ENCODE measurements at places on chromosomes 16 and 17.

- no peak for DNase-seq
Measured at GRCh38 chr17:38654411-38655398, 20.1 kb downstream of the EPOP start.

DNA sequence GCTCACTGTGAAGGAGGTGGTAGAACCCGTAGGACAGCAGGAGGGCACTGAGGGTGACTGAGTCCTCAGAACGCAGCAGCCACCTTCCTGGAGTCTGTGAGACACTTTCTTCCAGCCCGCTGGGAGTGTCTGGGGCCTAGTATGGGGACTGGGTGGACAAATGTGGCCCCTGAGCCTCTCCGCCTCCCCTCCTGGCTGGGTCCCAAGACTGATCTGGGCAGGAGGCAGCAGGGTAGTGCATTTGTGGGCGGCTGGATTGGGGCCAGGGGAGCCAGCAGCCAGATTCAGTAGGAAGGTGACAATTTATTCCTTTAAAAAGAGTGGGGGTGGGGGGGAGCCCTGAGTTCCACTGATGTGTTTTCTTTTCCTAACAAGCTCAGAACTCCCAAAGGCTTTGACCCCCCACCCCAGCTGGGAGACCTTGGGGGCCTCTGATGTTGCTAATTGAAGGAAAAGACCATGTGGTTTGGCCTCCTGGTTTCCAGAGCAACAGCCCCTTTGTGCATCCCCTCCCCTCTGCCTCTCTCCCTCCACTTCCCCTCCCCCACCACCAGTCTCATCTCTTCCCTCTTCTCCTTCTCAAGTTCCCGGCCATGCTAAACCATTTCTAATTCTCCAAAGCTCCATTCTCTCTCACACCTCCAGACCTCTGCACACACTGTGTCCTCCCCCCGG is 4.4 kb downstream of the CLEC19A start:
- DNase-seq, result no peak

DNA sequence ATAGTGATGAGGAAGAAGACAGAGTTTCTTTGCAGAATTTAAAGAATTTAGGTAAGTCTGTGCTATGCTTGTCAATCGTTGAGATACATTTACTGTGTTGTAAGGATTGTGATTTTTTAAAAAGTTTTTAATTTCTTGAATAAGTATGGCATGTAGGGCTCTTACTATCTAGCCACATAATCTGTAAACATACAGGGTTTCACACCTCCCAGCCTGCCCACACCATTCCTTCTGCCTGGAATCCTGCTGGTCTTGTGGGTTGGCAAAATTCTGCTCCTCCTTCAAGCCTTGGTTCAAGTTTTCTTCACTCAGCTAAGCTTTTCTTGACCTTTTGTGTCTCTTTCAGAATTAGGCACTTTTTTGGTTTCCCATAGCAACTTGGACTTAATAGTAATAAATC is 7.5 kb downstream of the ZNHIT3 start:
- DNase-seq, result peak; percentile 13

- DNase-seq, result no peak
Measured at GRCh38 chr16:4795828-4796572, 831 bp downstream of the SMIM22 start.

- DNase-seq, result no peak
Measured at GRCh38 chr16:81517150-81517499, 72.5 kb downstream of the CMIP start.

DNA sequence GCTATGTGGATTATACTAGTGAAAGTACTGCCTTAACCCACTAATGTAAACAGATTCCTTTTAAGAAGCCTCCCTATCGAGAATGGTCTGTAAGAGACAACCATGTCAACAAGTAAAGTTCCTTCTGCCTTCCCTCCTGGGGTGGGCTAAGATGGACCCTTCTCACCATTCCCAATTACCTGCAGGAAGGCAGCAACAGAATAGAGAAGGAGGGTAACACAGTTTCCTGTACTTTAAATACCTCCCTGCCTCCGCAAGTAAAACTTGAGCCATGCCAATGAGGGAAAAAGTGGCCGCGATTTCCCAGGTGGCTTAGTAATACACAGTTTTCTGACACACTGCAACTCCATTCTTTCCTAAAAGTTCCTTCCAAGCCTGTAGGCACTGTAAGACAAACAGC is 45.2 kb downstream of the TOX3 start:
- DNase-seq, result no peak

DNA sequence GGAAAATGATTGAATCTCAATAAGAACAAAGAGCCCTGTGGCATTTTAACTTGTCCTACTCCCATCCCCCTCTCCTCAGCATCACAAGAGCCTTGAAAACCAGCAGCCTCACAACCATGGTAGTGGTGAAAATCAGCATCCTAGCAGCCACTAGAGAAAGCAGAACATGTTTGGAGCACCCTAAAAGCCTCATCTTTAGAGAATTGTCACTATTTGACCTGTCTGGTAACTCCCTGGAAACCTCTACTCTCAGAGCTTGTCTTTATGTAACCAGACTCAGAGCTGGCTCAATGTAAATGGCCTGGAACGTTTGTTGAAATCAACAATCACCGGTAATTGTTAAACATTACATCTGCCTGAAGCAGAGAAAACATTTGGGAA is 70.8 kb downstream of the MMD start:
- no peak for DNase-seq

DNA sequence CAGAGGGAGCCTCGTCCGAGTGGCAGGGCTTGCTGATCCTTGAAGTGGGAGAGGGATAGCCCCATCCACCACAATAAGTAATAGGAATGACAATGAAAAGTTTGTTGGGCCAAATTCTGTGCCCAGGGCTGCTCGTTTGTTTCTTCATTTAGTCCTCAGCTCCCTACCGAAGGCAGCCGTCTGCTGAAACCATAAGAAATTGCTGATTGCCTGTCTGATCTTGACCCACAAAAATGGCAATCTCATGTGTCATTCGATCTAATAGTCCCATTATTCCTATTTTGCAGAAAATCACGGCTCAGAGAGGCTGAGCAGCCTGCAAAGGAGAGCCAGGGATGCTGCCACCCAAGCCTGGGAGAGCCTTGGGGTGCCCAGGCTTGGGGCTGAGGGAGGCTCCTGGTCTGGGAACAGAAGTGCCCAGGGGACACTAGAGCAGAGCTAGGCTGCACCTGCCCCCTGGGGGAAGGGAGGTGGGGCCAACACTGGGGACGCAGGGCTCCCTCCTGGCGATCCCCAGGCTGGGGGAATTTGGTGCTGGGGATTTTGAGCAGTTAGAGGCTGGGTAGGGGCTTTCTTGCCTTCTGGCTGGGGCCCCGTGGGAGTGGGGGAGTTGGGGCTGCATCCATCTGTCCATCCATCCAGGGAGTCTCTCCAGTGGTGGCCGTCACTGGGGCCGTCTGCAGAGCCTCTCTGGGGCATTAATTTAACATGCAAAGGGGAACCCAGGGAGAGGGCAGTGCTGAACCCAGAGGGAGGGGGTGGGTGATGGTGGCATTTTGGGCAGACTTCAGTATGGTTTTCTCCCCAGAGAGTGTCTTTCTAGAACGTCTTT is 53.5 kb downstream of the SOCS1 start:
- DNase-seq, result peak; percentile 25

GRCh38 chr16:51924744-51925143 is 622.2 kb downstream of the TOX3 start:
- no peak for DNase-seq

DNA sequence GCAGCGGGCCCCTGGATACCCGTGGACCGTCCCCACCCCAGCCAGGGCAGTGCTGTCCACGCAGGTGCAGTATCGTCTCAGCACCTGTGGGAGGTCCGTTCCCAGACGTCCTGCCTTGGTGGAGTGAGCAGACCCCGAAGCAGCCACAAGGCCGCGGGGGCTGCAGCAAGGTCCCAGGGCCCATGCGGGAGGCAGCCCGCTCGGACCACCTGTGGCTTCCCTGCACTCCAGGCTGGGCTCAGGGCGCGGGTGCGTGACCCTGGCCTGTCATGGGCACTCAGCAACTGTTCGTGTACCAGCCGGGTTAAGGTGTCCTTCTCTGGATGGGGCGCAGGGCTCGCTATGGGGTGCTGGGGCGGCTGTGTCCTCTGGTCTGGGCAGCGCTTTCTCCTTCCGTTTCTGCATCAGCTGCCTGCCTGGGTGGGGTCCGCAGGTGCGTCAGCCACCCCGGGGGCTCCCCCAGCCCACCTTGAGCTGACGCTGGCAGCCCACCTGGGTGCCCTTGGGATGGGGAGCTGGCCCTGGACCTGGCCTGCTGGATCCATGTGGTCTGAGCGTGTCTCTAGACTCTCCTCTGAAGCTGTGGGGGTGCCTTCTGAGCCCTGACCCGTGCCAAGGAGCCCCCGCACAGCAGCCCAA is 18.4 kb downstream of the BAHCC1 start:
- no peak for DNase-seq

GRCh38 chr17:29603109-29603674 is 10.3 kb downstream of the ANKRD13B start:
- DNase-seq, result no peak

DNA sequence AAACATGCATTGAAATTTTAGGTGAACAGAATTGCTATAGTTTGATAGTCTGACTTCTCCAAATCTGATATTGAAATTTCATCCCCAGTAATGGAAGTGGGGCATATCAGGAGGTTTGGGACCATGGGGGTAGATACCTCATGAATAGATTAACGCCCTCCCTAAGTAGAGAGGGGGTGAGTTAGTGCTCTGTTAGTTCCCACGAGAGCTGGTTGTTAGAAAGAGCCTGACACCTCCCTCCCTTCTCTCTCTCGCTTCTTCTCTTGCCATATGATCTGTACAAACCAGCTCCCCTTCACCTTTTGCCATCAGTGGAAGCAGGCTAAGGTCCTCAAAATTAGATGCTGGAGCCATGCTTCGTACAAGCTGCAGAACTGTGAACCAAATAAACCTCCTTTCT is 78.8 kb downstream of the BRIP1 start:
- no peak for DNase-seq

DNA sequence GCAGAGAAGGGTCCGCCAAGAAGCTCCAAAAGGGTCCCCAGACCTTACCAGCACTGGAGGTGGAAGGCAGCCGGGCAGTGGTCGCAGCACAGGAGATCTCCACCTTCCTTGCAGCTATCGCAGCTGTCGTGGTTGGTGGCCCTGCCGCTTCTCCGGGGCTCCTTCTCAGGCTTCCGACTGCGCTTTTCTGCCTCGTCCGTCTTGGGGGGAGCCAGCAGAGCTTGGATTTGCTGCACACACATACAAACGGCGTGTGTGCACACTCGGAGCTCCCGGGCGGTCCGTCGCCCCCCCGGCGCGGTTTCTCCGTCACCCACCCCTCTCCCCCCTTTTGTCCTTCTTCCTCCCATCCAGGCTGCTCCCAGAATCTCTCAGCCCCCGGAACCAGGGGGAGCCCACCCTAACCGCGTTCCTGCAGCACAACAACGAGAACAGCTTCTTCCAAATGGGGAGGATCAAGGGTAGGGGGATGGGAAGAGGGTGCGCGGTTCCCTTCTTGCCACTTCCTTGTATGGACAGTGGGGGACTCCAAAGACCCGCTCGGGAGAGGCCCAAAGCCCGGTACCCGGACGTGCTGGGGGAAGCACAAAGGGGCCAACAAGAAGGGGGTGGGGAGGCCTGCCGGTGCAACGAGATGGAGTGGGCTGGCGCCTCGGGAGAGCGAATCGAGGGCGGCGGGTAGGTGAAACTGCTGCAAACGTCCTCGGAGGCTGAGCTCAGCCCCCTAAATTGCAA is 1.1 kb downstream of the PHF12 start:
- DNase-seq, result peak; percentile 63

DNA sequence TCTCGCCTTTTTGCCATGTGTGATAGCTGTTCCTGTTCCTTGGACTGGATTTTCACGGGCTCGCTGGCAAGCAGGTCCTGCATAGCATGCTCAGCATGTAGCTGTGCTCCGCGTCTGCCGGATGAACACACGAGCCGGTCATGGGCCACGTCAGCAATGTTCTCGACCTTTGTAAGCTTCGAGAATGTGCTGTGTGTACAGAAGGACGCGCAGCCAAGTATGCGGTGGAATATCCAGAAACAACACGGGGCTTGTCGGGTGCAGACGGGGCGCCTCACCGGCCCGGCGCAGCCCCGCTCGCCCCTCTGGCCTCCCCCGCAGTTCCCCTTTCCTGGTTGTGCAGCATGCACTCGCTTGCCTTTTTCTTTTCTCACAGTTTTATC is 42.2 kb downstream of the RPTOR start:
- DNase-seq, result no peak
